ENCODE measurements at places on chromosomes 3 and 15. TPM values are rescaled to one million over a fixed set of nuclear protein-coding genes. Genes with fewer than 3 reads are reported as not detected.

- no peak for DNase-seq
Observed at GRCh38 chr3:31919528-31919927, 61.5 kb downstream of the OSBPL10 start.

- no peak for DNase-seq
Observed at GRCh38 chr3:1082108-1082507, 10.7 kb upstream of the CNTN6 start.

DNA sequence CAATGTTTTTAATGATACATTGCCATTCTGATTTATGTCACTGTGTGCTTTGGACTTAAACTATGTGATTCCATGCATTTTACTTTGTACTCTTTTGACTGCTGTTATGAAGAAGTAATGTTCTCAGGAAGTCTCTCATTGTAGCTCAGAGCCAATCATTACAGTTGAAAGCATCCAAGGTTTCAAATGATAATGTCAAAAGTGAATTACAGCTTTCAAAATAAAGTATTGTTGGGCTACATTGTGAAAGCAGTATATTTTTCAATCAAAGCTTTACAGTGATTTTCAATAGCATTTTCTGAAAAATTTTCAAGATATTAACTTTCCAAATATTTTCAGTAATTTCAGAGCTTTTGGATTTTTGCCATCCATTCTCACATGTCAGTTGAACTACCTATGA is 243.6 kb downstream of the ZIC4 start:
- no peak for DNase-seq

DNA sequence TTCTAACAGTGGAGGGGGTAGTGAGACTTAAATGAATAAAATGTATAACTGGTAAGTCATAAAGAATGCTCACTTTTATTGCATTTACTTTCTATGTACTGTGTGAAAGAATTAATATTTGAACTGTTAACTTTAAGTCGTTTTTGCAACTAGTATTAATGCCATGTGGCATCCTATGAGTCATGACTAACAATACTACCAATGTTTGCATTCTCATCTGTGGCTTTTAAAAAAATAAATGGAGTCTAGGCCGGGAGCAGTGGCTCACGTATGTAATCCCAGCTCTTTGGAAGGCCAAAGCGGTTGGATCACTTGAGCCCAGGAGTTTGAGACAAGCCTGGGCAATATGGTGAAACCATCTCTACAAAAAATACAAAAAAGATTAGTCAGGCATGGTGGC is 5.2 kb downstream of the C3orf49 start:
- DNase-seq, result no peak

Gene HPS3
- total RNA-seq, result 22.0 TPM

GRCh38 chr3:26807272-26807671 is 184.7 kb downstream of the LRRC3B start:
- no peak for DNase-seq

Gene CSTA
- 0.37 TPM for total RNA-seq

DNA sequence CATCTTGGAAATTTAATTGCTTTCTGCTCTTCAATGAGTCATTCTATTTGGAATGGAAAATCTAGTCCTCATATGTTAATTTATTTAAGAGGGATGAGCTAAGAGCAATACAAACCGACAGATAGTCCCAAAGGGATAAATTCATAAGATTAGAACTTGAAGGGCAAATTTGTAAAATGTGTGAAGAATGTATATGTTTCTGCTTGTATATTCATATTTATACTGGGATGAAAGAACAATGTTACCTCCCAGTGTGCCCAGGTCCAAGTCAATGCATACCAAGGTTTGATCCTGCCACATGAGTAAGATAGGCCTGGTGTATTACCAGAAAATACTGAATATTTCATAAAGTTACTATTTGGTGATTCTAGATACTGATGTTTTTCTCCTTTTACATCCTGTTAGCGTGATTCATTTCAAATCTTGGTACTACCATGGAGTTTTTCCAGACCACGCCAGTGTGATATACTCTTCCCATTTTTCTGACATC is 255.6 kb upstream of the SEMA6D start:
- no peak for DNase-seq

DNA sequence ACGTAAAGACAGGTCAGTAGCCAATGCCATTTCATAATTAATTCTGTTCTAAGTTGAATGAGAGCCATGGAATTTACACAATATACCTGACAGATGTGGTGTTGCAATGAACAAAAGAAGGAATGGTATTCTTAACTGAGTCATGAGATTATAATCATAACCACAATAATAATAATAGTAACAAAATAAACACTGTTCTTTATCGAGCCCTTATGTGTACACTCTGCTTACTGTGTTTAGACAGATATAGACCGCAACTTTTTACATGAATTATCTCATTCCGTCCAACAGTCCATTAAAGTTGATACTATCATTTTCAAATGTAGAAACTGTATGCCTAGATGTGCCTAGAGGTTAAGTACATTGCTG is 28.2 kb upstream of the SCAANT1 start:
- no peak for DNase-seq

- DNase-seq, result no peak
Observed at GRCh38 chr15:38512901-38513300, 51.7 kb downstream of the RASGRP1 start.

DNA sequence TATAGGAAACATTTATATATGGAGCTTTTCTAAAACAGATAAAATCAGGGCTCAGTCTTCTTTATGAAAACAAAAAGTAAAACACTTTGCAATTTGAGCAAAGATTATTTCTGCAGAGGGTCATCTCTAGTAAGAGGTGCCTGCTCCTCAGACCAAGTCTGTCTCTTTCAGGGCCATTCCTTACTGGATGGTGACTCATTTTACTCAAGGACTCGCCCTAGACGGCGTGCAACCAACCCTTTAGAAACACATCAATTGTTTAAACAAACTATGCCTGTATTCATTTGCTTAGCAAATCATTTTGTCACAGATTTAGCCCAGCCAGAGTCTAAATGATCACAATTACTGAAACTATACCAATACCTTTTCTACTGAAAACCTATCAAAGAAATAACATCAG is 242.8 kb upstream of the ICE2 start:
- no peak for DNase-seq

- DNase-seq, result peak; percentile 33
Observed at GRCh38 chr15:50181969-50182218, at the start of gene SLC27A2. Gene SLC27A2, plus strand, starts transcription at chr15:50182196. Its CDS starts 232 bp downstream, at chr15:50182428.

Gene IL5RA
- not detected for total RNA-seq

- DNase-seq, result peak; percentile 99
Observed at GRCh38 chr3:138774529-138775253, 60.0 kb downstream of the PIK3CB start.

DNA sequence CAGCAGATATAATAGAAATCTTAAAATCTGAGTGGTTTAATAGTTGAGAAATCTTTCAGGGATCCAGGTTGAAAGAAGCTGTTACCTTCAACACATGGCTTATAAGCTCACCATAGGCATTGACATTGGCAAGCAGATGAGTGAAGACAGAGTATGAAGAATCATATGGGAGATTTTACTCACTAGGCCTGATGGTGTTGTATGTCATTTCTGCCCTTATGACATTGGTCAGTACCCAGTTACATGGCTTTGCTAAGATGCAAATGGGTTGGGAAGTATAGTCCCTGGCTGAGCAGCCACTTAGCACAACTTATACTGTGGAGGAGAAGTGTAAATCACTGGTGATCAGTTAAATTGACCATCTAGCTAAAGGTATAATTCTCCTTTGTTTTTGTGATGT is 5.9 kb downstream of the TFG start:
- no peak for DNase-seq

DNA sequence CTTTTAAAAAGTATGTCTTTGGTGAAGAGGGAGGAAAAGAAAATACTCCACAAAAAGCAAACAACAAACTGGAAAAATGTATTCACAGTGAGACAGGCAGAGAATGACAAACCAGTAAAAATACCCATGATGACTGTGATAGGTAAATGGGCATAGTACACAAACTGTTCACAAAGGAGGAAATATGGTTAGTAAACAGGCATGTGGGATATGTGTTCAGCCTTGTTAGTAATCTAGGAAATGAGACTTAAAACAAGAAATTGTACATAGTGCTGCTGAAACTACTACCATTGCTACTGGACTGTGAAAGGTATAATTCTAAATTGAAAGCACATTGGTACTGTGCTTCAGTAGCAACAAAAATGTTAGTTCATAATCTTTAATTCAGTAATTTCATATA is 50.1 kb downstream of the UBE2E2 start:
- DNase-seq, result no peak

DNA sequence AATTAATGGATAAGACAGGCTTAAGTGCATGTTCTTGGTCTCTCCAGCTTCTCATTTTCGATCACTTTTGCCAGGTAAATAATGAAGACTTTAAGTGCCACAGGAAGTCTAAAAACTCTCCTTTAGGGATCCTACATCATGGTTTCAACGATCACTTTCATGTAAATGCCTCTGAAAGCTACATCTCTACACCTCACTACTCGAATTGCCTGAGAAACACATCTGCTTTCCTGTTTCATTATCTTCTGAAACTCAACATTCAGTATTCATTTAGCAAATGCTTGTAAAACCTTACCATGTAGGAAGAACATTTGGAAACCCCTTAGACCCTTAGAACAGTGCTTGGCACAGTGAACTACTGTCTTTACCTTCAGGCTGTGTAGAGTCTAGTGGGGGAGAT is 16.2 kb downstream of the THAP10 start:
- DNase-seq, result no peak

DNA sequence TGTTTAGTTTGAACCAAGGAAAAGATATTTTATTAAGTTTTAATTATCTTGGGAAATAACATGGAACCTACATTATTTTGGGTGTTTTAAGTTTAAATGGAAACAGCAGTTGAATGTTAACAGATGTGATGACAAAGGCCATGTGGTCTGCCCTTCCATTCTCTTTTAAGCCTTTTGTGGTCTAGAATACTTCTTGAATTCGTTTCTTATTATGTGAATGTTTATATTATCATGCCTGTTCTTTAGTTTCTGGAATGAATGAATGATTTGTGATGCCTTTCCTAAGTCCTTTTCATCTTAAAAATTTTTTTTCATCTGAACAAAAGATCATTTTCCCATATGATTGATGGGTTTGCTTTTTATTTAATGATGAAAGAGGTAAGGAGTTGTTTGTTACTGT is 44.6 kb downstream of the SNRK start:
- DNase-seq, result peak; percentile 43

GRCh38 chr3:126008219-126008618 is 39.2 kb downstream of the ROPN1B start:
- DNase-seq, result no peak

DNA sequence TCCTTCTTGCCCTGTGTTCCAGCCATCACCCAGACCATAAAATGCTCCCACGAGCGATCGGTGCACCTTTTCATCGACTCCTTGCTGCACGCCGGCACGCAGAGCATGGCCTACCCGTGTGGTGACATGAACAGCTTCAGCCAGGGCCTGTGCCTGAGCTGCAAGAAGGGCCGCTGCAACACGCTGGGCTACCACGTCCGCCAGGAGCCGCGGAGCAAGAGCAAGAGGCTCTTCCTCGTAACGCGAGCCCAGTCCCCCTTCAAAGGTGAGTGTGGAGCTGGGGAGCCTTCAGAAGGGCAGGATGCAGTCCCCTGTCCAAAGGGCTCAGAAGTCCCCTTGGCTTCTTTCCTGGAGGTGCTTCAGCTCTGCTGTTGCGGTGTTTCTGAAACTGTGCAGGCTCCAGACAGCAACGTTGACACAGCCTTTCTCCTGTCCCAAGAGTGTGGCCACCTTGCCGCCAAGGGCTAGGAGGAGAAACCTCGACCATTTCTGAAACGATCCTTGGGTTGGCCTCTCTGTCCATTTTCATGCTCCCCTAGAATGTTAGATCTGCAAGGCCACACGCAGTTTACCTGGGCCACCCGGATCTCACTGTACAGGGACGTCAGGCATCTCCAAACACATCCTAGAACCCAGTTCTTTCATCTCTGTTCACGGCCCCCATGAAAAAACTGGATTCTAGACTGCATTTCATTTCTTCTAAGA is 116.7 kb downstream of the LIPC start:
- DNase-seq, result no peak

GRCh38 chr15:75065851-75066509 is 42.6 kb downstream of the PPCDC start:
- DNase-seq, result no peak

GRCh38 chr3:184237211-184237610 is 7.8 kb downstream of the VWA5B2 start:
- DNase-seq, result no peak

- peak; percentile 83 for DNase-seq
Observed at GRCh38 chr3:8607234-8608040, 37.2 kb downstream of the SSUH2 start.

Gene CFAP100
- total RNA-seq, result not detected

DNA sequence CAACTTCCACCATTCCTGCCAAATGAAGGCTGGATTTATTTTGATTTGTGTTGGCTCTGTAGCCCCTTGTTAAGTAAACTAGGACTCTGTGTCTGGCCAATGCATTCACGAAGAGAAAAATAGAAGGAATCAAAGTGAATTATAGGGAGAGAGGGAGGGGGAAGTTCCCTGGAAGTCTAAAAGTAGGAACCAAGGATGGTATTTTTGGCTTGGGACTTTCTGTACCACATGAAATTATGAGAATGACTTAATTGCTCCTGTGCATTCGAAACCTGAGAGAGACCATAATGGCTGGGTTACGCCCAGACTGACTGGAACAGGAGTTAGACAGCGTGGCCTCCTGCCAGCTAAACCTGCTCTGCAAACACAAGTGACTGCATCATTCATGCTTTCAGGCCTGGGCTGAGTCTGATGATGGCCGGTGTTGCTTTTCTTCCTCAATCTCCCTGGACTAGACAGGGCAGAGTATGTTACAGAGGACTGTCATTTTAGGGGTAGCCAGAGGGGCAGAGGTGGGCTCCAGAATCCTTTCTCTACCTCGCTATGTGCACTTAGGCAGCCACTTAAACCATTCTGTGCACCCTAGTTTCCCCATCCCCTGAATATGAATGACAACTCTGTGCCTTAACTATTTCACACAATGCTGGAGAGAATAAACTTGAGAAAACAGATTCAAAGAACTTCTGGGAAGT is 58.9 kb downstream of the MYO1E start:
- DNase-seq, result peak; percentile 84

Gene HESX1
- total RNA-seq, result 0.73 TPM

- DNase-seq, result peak; percentile 58
Observed at GRCh38 chr15:60396100-60396499, 1.7 kb downstream of the ANXA2 start.

GRCh38 chr3:113634782-113635474 is 61.5 kb downstream of the USF3 start:
- no peak for DNase-seq

Gene TCAIM
- 60.9 TPM for total RNA-seq

Gene EPHA6
- not detected for total RNA-seq

- DNase-seq, result no peak
Observed at GRCh38 chr15:71889385-71889784, 79.0 kb downstream of the NR2E3 start.

All from myocyte (in vitro differentiated cells).